Stimulated activated CD4-positive, alpha-beta T cell treated with anti-CD3 and anti-CD28 coated beads, Interleukin-1b, Interleukin-23, amount 100 ng/mL, for 48 hours (primary cell): ENCODE measurements at places on chromosomes 6 and 20.
A peak's percentile ranks its signal among the peaks of the same experiment; 100 is the strongest.

GRCh38 chr20:11329271-11329670 is 588.4 kb upstream of the BTBD3 start:
- no peak for DNase-seq

GRCh38 chr6:118903691-118904090 is 9.7 kb downstream of the ASF1A start:
- DNase-seq, result no peak

GRCh38 chr6:7484666-7485065 is 56.8 kb upstream of the DSP start:
- no peak for DNase-seq

DNA sequence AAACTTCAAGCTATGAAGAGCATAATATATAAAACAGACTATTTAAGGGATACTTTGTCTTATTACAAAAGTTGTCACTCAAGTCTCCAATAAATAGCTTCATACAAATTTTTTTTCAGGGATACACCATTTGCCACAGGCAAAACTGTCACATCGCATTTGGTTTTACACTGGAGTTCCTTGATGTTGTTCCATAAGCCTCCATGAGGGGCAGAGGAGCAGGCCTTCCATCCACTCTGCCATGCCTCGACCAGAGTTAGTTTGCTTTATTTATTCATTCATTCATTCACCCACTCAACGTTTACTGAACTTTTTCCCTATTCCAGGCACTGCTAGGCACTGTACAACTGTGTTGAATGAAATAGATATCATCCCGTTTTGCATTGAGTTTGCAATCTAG is 246.6 kb downstream of the PHF3 start:
- no peak for DNase-seq

- DNase-seq, result peak; percentile 46
Measured at GRCh38 chr20:58839474-58839874, 11.2 kb downstream of the GNAS-AS1 start.

DNA sequence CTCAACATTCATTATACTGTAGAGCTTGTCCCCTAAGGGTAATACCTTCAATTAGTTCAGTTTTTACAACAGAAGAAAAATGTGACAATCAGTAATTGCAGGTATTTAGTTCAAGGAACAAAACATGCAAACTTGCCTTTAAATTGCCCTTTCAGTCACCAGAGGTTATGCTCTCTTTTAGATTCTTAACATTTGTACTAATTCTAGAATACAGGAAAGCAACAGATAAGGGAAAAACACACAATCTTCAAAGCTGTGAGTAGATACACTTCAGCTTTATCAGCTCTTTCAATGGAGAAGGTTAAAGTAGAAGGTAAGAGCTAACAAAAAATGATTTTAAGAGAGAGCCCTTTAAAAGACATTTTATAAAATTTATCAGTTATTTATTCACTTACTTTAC is 173.1 kb downstream of the HS3ST5 start:
- no peak for DNase-seq

DNA sequence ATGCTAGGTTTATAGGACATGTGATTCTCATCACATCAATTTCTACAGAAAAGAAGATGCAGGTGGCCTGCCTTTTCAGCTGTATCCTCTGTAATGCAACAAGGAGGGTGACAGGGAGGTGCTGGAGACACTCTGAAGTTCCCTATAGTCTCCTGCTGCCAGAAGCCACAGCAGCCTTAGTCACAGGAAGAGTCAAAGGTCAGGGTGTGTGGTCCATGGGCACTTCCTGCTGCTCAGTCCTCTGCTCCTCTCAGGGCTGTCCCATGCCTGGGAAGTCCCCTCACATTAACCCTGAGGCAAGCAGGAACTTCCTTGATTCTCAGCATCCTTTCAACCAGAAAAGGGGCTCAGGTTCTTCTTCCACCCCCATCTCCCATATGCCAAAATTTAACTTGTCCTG is 144.8 kb upstream of the FOXA2 start:
- no peak for DNase-seq

- no peak for DNase-seq
Measured at GRCh38 chr20:63889241-63890200, 5.4 kb upstream of the DNAJC5 start.

GRCh38 chr20:41205313-41205712 is 68.0 kb downstream of the PLCG1 start:
- DNase-seq, result no peak

GRCh38 chr20:20457392-20458126 is 89.7 kb downstream of the INSM1 start:
- no peak for DNase-seq

- no peak for DNase-seq
Measured at GRCh38 chr6:83199173-83199862, 6.2 kb downstream of the RWDD2A start.

DNA sequence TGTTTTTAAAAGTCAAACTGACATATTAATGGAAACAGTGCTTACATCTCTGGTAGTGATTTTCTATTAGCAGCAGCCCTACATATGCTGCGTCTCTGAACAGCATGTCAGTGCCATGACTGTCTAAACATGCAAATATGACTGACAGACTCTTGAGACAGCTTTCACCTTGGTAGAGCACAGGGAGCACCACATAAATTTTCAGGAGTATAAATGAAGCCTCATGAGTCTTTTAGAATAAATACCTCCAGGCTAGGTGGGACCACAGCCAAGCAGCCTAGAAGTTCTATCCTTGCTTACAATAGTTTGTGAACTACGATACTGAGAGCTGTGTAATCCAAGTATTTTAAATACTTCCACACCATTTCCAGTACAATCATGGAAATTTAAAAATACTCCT is 410.7 kb upstream of the RUNX2 start:
- DNase-seq, result no peak

- DNase-seq, result no peak
Measured at GRCh38 chr6:11722805-11723631, 55.6 kb downstream of the ADTRP start.

GRCh38 chr20:58877050-58877975 is 24.8 kb downstream of the GNAS start:
- no peak for DNase-seq

GRCh38 chr20:63502671-63503172 is 3.8 kb upstream of the EEF1A2 start:
- DNase-seq, result no peak

GRCh38 chr6:155272353-155273232 is 8.8 kb downstream of the CLDN20 start:
- DNase-seq, result no peak

DNA sequence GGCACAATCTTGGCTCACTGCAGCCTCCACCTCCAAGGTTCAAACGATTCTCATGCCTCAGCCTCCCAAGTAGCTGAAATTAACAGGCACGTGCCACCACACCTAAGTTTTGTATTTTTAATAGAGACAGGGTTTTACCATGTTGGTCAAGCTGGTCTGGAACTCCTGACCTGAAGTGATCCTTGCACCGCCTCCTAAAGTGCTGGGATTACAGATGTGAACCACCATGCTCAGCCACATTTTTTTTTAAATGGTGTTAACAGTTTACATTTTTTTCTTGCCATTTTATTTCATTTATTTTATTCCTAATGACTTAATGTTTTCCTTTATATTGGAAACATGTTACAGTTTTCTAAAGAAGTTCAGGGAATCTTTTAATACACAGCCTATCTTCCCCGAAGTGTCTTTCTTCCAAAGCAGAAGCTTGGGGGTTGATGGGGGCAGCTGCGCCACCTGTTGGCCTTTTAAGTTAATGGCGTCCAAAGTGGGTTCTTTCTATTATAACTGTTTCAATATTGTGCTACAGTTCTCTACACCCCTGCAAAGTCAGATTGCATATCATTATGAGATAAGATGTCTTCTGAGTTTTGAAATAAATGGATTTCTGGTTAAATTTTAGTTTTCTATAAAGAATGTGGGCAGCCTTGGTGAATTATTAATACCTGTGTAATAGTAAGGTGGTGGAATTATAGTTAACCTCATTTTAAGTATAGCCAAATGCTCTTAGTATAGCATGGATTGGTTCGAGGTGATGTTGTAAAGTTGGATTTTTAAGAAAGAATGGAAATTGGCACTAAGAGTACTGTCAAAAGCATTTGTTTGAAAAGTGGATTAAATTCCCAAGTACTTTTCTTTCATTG is 42.0 kb upstream of the PLCG1 start:
- DNase-seq, result peak; percentile 53

DNA sequence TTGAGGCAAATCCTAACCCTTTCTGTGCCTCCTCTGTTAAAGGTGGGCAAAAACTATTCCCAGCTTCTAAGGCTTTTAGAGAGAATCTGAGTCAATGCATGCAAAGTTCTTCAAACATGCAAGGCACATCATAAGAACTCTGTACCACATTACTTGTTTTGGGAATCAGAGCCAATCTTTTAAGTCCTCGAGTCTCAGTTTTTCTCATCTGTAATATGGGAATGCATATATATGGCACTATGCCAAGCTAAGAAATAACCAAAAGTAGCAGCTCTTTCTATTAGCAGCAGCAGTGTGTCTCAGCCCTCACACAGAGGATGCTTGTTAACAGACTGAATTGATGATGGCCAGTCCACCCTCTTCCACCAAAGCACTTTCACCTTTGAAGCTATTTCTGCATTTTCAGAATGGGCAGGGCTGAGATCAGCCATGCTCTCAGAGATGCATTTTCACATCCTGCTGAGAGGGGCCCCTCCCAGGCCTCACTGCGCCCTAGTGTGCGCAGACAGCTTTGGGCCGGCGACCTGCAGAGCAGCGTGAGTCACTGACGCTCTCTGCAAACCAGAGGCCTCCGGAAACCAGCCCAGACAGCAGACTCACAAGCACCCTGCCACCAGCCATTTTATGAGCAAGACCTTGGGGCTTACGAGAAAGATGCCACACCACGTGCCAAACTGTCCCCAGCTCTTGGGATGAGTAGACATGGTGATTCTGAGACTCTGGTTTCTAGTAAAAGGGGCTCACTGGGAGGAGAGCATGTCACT is 138.0 kb downstream of the NFATC2 start:
- peak; percentile 94 for DNase-seq

GRCh38 chr6:68653074-68653705 is 18.1 kb downstream of the ADGRB3 start:
- no peak for DNase-seq

- no peak for DNase-seq
Measured at GRCh38 chr6:71496018-71496721, 207.6 kb downstream of the OGFRL1 start.

- no peak for DNase-seq
Measured at GRCh38 chr20:35985806-35986205, 17.4 kb downstream of the CNBD2 start.

DNA sequence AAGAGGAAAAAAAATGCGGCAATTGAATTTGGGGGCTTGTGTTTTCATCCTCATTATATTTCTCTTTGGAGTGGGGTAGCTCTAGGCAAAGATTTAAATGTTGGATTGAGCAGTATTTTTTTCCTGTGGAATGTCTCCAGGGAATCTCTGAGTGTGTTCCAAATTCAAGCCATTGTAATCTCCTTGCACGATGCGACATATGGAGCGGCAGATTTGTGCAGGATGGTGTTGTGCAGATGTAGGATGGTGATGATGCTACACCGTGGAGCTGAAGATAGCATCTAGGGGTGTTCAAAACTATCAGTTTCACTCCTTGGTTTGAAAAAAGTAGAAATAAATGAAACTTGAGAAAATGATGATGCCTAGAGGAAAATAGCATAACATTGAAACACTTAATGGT is 777.5 kb upstream of the EPHA7 start:
- no peak for DNase-seq

GRCh38 chr20:48613926-48614325 is 213.9 kb downstream of the PREX1 start:
- DNase-seq, result no peak
